Hepatocyte (in vitro differentiated cells): ENCODE measurements at places on chromosomes 3 and 15.

DNA sequence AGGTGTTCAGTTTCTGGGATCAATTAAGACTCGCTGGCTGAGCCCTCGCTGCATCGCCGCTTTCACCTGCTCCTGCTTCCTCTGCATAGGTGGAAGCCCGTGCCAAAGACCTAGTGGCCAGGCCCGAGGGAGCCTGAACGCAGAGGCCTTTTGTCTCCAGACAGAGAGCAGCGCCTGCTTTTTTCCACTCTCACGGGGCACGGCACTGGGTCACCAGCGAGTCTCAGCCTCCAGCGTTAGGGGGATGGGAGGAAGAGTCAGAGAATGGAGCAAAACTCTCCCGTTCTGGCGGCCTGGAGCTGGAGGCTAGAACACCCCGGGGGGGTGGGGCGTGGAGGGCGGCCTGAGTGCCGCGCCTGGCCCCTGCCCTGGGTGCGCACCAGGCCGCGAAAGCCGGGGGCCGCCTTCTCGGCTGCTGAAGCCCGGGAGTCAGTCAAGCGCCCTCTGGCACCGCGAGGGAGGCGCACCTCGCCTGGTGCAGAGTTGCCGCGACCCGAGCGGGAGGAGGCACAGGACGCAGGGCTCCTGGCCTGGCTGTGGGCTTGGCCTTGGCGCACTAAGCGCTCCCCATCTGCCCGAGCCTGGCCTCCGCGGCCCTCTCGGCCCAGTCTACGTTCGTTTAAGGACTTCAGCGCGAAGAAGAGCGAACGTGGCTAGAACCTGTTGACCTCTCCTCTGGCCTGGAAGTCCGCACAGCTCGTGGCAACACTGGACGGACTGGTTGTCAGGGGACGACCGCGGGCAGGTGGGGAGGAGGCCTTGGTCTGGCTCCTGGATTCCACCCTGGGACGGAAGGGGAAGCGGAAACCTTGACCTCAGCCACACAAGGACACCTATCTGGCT is 21.5 kb downstream of the NR2F2 start:
- no peak for DNase-seq

GRCh38 chr15:88887068-88887580 is 8.2 kb downstream of the HAPLN3 start:
- DNase-seq: no peak

DNA sequence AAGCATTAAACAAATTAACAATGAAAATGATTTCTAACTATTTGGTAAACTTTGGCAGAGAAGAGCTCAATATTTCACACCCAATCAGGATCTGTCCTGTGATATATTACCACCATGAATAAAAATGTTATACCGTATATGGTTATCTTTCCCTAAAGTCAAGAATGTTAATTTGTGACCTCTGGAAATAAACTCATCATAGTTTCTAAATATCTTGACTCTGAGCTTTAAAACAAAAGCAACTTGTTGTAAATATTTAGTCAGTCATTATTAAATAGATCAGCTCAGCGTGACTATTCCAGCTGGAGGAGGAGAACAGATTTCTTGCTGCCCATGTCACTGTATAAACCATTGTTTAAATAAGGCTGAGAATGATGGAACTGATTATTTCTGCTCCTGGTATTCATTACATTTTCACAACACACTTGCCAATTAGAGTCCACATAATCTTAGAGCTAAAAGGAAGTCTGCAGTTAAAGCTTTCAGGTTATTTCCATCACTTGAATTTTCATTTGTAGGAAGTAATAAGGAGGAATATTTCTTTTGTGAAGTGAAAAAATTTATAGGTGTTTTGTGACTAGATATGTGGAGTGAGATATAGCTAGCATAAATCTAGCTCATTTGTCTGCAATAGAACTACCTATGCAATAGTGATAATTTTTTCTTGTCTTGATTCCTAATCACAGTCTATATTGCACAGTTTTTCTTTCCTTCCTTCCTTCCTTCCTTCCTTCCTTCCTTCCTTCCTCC is 106.5 kb upstream of the P2RY1 start:
- no peak for DNase-seq

DNA sequence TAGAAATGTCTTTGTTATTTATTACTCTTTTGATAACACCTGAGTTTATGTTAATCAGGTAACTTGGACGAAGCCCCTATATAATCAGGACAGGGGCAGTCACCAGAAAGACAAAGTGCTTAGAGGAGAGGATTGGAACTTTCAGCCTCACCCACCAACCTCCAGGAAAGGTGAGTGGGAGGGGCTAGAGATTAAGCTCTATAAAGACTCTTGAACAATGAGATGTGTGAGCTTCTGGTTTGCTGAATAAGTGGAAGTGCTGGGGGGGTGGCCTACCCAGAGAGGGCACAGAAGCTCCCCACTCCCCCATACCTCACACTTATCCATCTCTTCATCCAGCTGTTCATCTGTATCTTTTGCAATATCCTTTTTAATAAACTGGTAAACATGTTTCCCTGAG is 73.9 kb downstream of the TTBK2 start:
- no peak for DNase-seq

DNA sequence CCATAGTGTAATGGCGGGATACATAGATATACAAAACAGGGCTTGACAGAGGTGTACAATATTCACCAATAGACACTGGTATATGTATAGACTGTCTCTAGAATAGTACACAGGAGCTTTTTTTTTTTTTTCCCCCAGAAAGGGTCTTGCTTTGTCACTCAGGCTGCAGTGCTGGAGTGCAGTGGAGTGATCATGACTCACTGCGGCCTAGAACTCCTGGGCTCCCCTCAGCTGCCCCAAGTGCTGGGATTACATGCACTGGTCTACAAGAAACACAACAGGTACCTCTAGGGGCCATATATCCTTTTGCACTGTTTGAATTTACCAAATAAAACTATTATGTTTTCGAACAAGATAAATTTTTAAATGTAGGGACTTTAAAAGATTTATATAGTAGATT is 12.3 kb downstream of the RHOA start:
- DNase-seq: no peak

DNA sequence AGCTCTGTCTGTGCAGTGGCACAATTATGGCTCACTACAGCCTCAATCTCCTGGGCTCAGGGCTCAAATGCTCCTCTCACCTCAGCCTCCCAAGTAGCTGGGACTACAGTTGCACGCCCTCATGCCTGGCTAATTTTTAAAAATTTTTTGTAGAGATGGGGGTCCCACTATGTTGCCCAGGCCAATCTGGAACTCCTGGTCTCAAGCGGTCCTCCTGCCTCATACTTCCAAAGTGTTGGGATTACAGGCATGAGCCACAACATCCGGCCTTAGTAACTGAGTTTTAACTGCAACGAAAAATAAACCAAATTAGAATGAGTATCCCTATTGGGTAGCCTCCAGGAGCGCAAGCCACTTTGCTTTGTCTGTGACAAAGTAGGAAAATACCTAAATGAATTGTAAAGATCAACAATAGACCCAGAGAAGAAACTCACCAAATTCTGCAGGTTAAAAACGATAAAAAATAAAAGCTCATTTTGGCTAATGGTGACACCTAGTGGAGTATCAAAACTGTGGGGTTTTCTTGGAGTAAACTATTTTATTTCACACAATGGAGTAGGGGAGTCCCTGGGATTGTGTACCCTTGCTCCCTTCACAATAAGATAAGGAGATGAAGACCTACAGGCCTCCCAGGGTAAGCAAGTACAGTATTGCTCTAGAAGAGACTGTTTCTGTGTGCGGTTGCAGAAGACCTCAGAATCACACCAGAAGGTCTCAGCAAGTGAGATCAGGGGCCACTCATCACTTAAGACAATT is 21.0 kb upstream of the CA12 start:
- DNase-seq: peak; percentile 43

- no peak for DNase-seq
Observed at GRCh38 chr3:10748040-10748439, 68.0 kb upstream of the SLC6A11 start.

DNA sequence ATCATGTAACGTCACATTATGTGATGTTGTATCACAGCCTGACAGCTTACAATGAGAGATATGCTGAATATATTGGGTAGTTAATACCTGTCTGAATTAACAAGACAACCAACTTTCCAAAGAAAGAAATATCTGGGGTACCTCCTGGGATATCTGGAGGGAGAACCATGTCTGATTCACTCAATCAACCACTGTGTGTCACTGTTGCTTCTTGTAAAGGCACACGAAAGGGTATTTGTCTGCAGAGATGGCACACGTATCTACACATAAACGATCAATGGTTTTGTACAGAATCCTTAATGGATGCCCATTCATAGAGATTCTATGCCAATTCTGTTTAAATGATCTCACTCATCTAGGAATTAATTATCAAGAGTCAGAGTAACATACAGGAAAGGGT is 252.1 kb upstream of the TMCO5A start:
- no peak for DNase-seq

GRCh38 chr3:127426444-127427153 is 138.8 kb upstream of the PRR20G start:
- no peak for DNase-seq

- peak; percentile 8 for DNase-seq
Observed at GRCh38 chr15:63291507-63291906, 14.1 kb downstream of the APH1B start.

GRCh38 chr3:26081166-26081565 is 291.3 kb downstream of the OXSM start:
- DNase-seq: no peak

DNA sequence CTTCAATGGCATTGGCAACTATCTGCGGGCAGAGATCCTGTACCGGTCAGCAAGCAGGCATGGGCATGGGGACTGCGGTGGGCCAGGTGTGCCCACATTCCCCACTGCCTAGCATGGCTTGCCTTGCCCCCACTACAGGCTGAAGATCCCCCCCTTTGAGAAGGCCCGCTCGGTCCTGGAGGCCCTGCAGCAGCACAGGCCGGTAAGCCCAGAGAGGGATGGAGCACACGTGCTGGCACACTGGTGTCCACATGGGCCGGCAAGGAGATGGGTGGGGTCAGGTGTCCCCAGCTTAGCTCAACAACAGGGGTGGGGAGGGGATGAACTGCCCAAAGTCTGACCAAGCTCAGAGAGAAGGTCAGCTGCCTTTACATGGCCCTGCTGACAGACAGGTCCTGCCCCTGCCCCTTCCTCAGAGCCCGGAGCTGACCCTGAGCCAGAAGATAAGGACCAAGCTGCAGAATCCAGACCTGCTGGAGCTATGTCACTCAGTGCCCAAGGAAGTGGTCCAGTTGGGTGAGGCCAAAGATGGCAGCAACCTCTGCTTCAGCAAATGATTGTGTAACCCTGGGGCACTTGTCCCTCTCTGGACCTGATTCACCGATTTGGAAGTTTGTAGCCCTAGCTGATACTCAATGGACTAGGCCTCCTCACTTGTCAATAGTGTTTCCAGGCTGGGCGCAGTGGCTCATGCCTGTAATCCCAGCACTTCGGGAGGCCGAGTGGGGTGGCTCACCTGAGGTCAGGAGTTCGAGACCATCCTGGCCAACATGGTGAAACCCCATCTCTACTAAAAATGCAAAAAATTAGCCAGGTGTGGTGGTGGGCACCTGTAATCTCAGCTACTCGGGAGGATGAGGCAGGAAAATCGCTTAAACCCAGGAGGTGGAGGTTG is 5.6 kb downstream of the NEIL1 start:
- DNase-seq: no peak

DNA sequence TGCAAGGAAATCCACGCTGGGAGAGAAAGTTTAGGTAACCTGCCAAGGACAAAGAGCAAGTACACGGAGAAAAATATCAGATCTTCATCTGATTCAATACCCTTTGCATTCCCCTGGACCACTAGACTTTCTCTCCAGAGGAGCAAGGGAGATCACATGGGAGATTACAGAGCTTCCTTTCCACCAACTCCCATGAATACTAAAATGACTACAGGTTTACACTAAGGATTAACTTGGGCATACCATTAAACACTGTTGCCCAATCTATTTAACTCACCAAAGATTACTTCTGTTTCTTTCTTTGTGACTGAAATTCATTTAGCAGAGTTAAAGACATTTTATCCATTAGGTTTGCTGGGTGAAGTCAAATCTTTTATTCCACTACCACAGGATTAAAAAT is 71.2 kb downstream of the RYK start:
- no peak for DNase-seq

DNA sequence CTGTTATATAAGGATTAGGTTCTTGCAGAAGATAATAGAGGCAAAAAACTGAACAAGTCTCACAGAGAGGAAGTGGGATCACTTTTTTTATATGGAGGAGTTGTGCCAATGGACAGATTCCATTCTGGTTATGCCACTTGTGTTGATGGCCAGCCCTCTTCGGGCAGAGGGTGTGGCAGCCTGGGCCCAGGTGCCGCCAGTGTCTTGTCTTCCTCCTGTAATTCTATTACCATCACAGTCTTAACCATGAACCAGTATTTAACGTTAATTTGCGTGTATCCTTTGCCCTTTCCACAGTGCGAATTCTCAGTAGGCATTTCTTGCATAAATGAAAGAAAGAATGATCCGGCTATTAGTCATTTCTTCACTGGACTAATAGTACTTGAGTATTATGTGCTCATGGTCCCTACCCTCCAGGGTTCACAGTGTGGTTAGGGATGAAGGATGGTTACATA is 7.0 kb upstream of the USP4 start:
- no peak for DNase-seq

GRCh38 chr3:58009749-58010535 is 1.7 kb downstream of the FLNB start:
- DNase-seq: peak; percentile 77

DNA sequence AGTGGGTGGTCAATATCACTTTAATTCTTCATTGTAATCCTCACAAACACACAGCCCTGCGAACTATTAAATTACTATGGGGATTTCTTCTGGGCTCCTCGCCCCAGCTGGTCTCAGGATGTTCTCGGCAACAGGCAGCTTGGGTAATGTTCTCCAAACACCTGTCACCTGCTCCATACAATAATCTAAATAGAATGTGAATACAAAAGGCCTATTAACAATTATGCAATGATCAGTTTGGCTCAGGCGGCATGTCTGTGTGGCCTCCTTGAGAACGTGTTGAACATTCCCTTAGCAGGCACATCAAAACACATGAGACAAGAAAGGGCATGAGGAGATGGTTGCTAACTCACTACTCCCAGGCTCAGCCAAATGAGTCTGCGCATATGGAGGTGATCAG is 158.6 kb upstream of the KBTBD8 start:
- no peak for DNase-seq

DNA sequence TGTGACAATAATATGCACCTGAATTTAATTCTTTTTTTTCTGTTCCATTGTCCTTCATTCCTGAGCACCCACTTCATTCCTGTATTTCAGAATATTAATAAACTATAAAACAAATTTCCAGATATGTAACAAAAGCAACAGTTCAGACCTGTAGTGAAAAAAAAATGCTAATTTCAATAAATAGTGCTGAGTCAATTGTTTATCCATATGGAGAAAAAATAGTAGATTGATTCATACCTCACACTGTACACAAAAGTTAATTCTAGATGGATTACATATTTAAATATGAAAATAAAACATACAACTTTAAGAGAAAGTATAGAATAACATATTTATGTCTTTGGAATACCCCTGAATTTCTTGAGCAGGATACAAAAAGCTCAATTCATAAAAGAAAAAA is 43.9 kb upstream of the KCNH8 start:
- no peak for DNase-seq

GRCh38 chr3:169179722-169180121 is 483.8 kb downstream of the MECOM start:
- DNase-seq: peak; percentile 39
